SJSA1 (cell line): ENCODE measurements at places on chromosomes 6 and 20. TPM values are rescaled to one million over a fixed set of nuclear protein-coding genes. Genes with fewer than 3 reads are reported as not detected.

CD93 gene
- not detected in 2 replicates for total RNA-seq

C4A gene
- total RNA-seq: 0.47 and 1.4 TPM in 2 replicates

IFNGR1 gene
- 73.6 and 94.4 TPM in 2 replicates for total RNA-seq

STMN3 gene
- total RNA-seq: 1.3 and 4.6 TPM in 2 replicates

GNAS-AS1 gene
- total RNA-seq: not detected in 2 replicates

ISM1 gene
- not detected in 2 replicates for total RNA-seq

CMTR1 gene
- 37.3 and 39.1 TPM in 2 replicates for total RNA-seq

PNPLA1 gene
- not detected in 2 replicates for total RNA-seq

ADGRF4 gene
- not detected in 2 replicates for total RNA-seq

COL21A1 gene
- 5.0 and 12.6 TPM in 2 replicates for total RNA-seq

CYP39A1 gene
- total RNA-seq: 1.6 and 2.1 TPM in 2 replicates

SLC24A3 gene
- total RNA-seq: not detected in 2 replicates

PAK5 gene
- total RNA-seq: not detected in 2 replicates

REM1 gene
- not detected in 2 replicates for total RNA-seq

KCNB1 gene
- 0.05 TPM in 1 of 2 replicates, not detected in the other for total RNA-seq

PROCR gene
- 20.4 and 22.0 TPM in 2 replicates for total RNA-seq

GPSM3 gene
- total RNA-seq: 15.3 and 16.2 TPM in 2 replicates

CDH26 gene
- total RNA-seq: not detected in 2 replicates
